Subcutaneous preadipocyte (primary cell): ENCODE measurements at places on chromosomes 5 and 9. TPM values are rescaled to one million over a fixed set of nuclear protein-coding genes. Genes with fewer than 3 reads are reported as not detected.

The LECT2 gene
- not detected in 2 replicates for total RNA-seq

The CDH9 gene
- total RNA-seq = not detected in 2 replicates

The C9orf43 gene
- total RNA-seq = 0.20 TPM in 1 of 2 replicates, not detected in the other

The FIBCD1 gene
- 1.8 and 2.2 TPM in 2 replicates for total RNA-seq

The ZBED3 gene
- 0.20 and 0.73 TPM in 2 replicates for total RNA-seq

The CARD9 gene
- 0.78 and 1.1 TPM in 2 replicates for total RNA-seq

The PCDHAC2 gene
- total RNA-seq = under 0.01 and 0.37 TPM in 2 replicates

The PCDHGA5 gene
- total RNA-seq = 0.73 and 1.2 TPM in 2 replicates

The CAVIN4 gene
- 0.37 and 0.78 TPM in 2 replicates for total RNA-seq

The PCDHA1 gene
- under 0.01 TPM in 1 of 2 replicates, not detected in the other for total RNA-seq

The GAPT gene
- total RNA-seq = not detected in 2 replicates

The JAK2 gene
- 5.5 and 5.9 TPM in 2 replicates for total RNA-seq

The DBH gene
- not detected in 2 replicates for total RNA-seq

The PDE6A gene
- not detected in 2 replicates for total RNA-seq

The ZNF658 gene
- total RNA-seq = 3.7 and 4.1 TPM in 2 replicates

The KIF12 gene
- total RNA-seq = not detected in 2 replicates

The LRRTM2 gene
- total RNA-seq = under 0.01 and 0.39 TPM in 2 replicates

The ACOT12 gene
- total RNA-seq = not detected in 2 replicates

The MYMK gene
- not detected in 2 replicates for total RNA-seq

The ZNF462 gene
- total RNA-seq = 18.0 and 23.9 TPM in 2 replicates

The SVEP1 gene
- 16.2 and 16.4 TPM in 2 replicates for total RNA-seq

The PROP1 gene
- total RNA-seq = not detected in 2 replicates

The DND1 gene
- under 0.01 and 0.39 TPM in 2 replicates for total RNA-seq

The C1QTNF2 gene
- under 0.01 TPM in 2 replicates for total RNA-seq

The FGF10 gene
- total RNA-seq = under 0.01 TPM in 1 of 2 replicates, not detected in the other

The F2R gene
- 63.9 and 123 TPM in 2 replicates for total RNA-seq

The ASPN gene
- total RNA-seq = 0.78 and 3.3 TPM in 2 replicates

The GPR150 gene
- total RNA-seq = 0.20 and 0.37 TPM in 2 replicates

The CCNO gene
- 0.20 TPM in 1 of 2 replicates, not detected in the other for total RNA-seq

The PRDM9 gene
- total RNA-seq = not detected in 2 replicates

The GLRA1 gene
- total RNA-seq = not detected in 2 replicates

The APC gene
- total RNA-seq = 46.3 and 58.5 TPM in 2 replicates

The OLFML2A gene
- 43.2 and 47.8 TPM in 2 replicates for total RNA-seq

The PCDHGA2 gene
- total RNA-seq = 1.4 and 1.5 TPM in 2 replicates
